ENCODE measurements at places on chromosomes 4 and X. TPM values are rescaled to one million over a fixed set of nuclear protein-coding genes. Genes with fewer than 3 reads are reported as not detected.
A peak's percentile ranks its signal among the peaks of the same experiment; 100 is the strongest.

DNA sequence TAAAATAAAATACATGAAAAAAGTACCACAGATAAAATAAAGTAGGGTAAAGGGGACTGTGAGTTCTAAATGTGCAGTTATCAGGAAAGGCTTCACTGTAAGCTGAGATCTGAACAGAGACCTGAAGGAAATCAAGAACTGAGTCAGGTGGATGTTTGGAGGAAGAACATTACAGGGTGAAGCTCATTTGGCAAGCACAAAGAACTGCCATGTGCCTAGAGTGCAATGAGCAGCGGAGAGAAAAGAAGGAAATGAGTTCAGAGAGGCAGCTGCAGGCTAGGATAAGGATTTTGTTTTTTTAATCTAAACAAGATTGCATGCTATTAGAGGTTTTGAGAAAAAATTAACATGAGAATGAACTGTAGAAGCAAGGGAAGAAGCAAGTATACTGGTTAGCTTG, 373.1 kb downstream of the STPG2 start:
- no peaks in the 10 kb centered on the region for H3K4me1 ChIP-seq
- no peaks in the 10 kb centered on the region for H3K27me3 ChIP-seq
- H3K4me3 ChIP-seq, result no peak overlapping the region
- H3K27ac ChIP-seq, result no peak overlapping the region
- no peak for DNase-seq

GRCh38 chrX:19775830-19776485, 111.4 kb downstream of the SH3KBP1 start:
- H3K4me1 ChIP-seq, result peaks cover 13% of the 10 kb centered on the region
- no peak overlapping the region for H3K4me3 ChIP-seq
- no peak overlapping the region for H3K27ac ChIP-seq
- H3K27me3 ChIP-seq, result no peaks in the 10 kb centered on the region
- DNase-seq, result no peak
- no peaks in the 10 kb centered on the region for H3K36me3 ChIP-seq

The GPR143 gene
- total RNA-seq, result 1.8 TPM

DNA sequence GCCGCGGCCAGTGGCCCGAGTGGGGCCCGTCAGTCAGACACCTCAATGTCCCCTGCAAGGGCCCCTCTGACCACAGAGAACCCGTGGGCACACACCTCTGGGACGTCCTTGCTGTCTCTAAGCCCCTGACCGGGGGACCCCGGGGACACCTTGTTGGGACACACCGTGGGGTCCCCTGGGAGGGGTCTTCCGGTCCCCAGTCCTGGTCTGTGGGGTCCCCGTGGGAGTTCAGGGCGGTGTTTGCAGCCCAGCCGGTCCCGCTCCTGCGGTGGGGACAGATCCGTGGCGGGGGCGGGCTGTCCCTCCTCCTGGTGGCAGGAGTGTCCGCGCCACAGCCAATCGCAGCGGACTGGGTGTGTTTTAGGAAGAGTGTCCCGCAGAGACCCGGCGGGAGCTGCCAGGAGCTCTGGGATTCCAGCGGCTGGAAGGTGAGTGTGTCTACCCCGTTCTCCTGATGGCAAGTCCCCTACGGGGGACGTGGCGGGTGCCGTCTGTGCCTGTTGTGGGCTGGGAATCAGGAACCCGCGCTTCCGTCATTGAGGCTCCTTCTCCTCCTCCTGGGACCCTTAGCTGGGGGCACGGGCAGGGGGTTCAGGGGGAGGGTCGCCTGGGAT, 5.1 kb upstream of the PLCXD1 start:
- H3K4me3 ChIP-seq, result peak overlapping the region; percentile 51
- H3K4me1 ChIP-seq, result peaks cover 11% of the 10 kb centered on the region

The CSAG2 gene
- total RNA-seq, result not detected

DNA sequence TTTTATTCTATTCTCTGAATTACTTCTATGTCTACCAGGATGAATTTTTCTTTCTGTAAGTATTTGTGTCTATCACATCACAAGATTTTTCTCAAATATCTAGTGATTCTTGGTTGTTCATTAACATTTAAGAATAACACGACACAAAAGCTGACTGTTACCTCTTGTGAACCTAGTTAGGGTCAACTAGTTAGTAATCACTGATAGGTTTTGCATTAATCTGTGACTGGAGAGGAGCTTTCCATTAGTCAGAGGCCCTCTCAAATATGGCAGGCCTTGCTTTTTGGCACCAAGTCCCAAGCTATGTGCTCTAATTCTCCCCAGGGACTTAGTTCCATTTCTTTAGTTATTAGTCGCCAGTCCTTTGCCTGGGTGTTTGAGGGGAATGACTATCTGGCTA, 259.2 kb downstream of the CFAP299 start:
- no peak overlapping the region for H3K27ac ChIP-seq
- H3K27me3 ChIP-seq, result no peaks in the 10 kb centered on the region
- H3K36me3 ChIP-seq, result no peaks in the 10 kb centered on the region
- H3K4me1 ChIP-seq, result no peaks in the 10 kb centered on the region
- no peak for DNase-seq
- no peak overlapping the region for H3K4me3 ChIP-seq

The OTC gene
- total RNA-seq, result not detected

The RBPJ gene
- total RNA-seq, result 96.7 TPM

The XIAP gene
- total RNA-seq, result 53.1 TPM

- no peaks in the 10 kb centered on the region for H3K4me1 ChIP-seq
- H3K36me3 ChIP-seq, result no peaks in the 10 kb centered on the region
- no peaks in the 10 kb centered on the region for H3K27me3 ChIP-seq
- H3K27ac ChIP-seq, result no peak overlapping the region
- no peak for DNase-seq
Observed at GRCh38 chr4:81505004-81505598, 33.4 kb upstream of the RASGEF1B start.

DNA sequence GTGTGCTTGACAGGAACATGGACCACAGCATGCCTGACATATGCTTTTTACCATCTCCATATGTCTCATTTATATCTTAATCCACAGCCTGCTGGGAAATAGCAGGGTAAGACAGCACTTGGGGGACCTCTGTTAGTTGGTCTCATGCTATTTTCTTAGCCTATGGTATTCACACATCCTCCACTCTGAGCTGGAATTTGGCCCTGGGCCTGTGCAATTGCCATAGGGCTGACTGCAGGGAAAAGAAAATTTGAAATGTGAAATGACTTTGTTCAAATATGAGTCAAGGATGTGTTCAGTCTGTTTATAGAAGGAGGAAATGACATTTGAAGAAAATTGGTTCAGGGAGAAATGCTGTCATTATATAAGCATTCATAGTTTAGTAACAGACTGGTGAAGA, 9.6 kb upstream of the MAP7D3 start:
- no peak overlapping the region for H3K4me3 ChIP-seq
- no peaks in the 10 kb centered on the region for H3K27me3 ChIP-seq
- peak overlapping the region; percentile 79 for H3K27ac ChIP-seq
- peaks cover 24% of the 10 kb centered on the region for H3K4me1 ChIP-seq
- H3K36me3 ChIP-seq, result no peaks in the 10 kb centered on the region

The ARX gene
- not detected for total RNA-seq

- H3K4me1 ChIP-seq, result peaks cover 34% of the 10 kb centered on the region
- DNase-seq, result peak; percentile 76
- no peaks in the 10 kb centered on the region for H3K27me3 ChIP-seq
- H3K27ac ChIP-seq, result peak overlapping the region; percentile 76
Observed at GRCh38 chr4:168484626-168485025, 4.3 kb upstream of the DDX60L start.

DNA sequence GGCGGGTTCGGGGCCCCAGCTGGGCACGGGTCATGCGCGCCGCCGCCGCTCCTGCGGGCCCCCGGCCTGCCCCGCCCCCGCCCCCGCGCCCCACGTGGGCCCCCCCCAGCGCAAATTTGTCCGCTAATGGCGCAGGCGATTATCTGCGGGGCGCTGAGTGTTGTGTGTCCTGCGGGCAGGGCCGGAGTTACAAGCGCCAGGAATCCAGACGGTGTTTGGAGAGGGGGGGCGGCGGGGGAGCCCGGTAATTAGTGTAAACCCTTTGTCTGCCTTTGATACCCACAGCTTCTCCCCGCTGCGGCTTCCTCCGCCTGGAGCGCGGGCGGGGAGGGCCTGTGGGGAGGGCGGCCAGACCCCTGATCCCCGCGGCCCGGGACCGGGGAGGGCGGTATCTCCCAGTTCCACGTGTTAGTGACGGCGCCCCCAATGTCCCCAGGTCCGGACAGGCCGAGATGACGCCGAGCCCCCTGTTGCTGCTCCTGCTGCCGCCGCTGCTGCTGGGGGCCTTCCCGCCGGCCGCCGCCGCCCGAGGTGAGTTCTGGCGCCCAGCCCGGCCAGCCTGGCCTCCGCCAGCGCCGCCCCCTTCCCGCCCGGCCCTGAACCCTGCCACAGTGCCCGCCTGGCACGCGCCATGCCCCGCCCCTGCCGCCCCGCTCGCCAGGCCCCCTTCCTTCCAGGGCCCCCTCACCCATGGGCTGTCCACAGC, 761 bp downstream of the FGFRL1 start:
- H3K27me3 ChIP-seq, result peaks cover 16% of the 10 kb centered on the region
- H3K4me1 ChIP-seq, result peaks cover 28% of the 10 kb centered on the region
- peak overlapping the region; percentile 58 for H3K4me3 ChIP-seq
- no peaks in the 10 kb centered on the region for H3K36me3 ChIP-seq
- peak; percentile 30 for DNase-seq

GRCh38 chr4:38149997-38150671, 189.9 kb downstream of the PTTG2 start:
- H3K36me3 ChIP-seq, result no peaks in the 10 kb centered on the region
- H3K27ac ChIP-seq, result peak overlapping the region; percentile 70
- DNase-seq, result peak; percentile 95
- H3K27me3 ChIP-seq, result no peaks in the 10 kb centered on the region
- no peak overlapping the region for H3K4me3 ChIP-seq
- H3K4me1 ChIP-seq, result peaks cover 42% of the 10 kb centered on the region

DNA sequence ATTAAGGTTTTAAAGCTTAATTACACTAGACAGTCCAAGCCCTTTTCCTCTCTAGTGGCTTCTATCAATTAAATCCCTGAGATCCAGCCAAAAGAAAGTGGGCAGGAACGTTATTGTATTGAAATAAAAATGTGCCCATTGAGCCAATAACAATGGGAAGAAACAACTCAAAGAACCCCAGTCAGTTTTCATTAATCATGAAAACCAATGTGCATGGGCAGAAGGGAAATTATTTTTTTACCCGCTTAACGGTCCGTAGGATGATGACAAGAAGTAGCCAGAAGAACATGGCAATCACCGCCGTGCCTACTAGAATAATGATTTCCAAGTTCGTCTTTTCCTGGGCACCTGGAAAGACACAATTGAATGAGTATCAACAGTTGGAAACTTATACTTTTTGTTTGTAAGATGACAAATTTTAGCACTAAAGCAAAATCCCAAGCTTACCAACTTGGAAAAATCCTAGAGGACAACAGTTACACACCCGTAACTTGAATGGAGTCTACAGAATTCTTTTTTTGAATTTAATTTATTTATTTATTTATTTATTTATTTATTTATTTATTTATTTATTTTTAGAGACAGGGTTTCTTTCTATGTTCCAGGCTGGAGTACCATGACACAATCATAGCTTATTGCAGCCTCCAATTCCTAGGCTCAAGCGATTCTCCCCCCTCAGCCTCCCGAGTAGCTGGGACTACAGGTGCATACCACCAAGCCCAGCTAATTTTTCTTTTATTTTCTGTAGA, 26.8 kb downstream of the KDR start:
- H3K27ac ChIP-seq, result no peak overlapping the region
- no peak for DNase-seq
- no peaks in the 10 kb centered on the region for H3K27me3 ChIP-seq
- H3K4me3 ChIP-seq, result no peak overlapping the region

DNA sequence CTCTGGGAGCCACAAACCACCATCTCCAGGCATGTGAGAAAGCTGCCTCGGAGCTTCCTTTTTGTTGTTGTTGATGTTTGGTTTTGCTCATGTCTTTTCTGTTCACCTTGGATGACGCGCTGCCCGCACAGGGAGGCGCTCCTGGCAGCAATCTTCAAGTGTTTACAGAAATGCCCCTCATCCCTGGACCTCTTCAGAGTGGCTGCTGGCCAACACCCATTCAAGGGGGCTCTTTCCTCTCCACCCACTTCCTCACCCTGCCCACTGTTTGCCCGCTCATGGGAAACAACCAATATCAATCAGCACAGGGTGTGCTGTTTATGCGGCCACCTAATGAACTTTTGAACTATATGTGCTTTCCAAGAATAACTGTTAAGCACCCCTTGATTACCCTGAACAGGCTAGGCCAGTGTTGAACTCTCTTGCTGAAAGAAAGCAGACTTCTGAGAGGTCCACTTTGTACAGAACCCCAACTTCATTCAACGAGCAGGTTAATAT, 355.1 kb upstream of the CLNK start:
- no peak overlapping the region for H3K4me3 ChIP-seq
- H3K27ac ChIP-seq, result no peak overlapping the region
- H3K36me3 ChIP-seq, result no peaks in the 10 kb centered on the region

The CYTL1 gene
- total RNA-seq, result 9.6 TPM

GRCh38 chr4:99716996-99717395, 59.4 kb upstream of the C4orf54 start:
- H3K4me1 ChIP-seq, result no peaks in the 10 kb centered on the region
- no peaks in the 10 kb centered on the region for H3K36me3 ChIP-seq
- H3K4me3 ChIP-seq, result no peak overlapping the region
- no peaks in the 10 kb centered on the region for H3K27me3 ChIP-seq
- no peak overlapping the region for H3K27ac ChIP-seq

The PHOX2B gene
- total RNA-seq, result not detected

DNA sequence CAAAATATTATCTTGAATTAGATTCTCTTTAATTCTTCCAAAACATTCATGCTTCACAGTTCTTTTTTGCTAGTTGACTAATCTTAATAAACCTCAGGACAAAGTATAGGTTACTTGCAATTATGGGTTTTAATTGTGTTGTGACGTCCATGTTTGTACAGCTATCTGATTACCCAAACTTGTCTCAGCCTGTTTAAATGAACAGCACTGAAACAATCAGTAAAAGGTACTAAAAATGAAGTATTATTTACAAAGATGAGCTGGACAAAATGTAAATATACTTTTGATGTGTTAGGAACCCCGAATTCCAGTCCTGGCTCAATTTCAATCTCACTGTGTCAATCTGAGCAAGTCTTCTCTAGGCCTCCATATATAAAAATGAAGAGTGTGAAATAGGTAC, 57.4 kb upstream of the SLC6A14 start:
- no peaks in the 10 kb centered on the region for H3K36me3 ChIP-seq
- no peak for DNase-seq
- H3K27me3 ChIP-seq, result no peaks in the 10 kb centered on the region
- H3K4me3 ChIP-seq, result no peak overlapping the region

- no peak overlapping the region for H3K27ac ChIP-seq
- H3K4me1 ChIP-seq, result no peaks in the 10 kb centered on the region
- H3K27me3 ChIP-seq, result no peaks in the 10 kb centered on the region
- no peak overlapping the region for H3K4me3 ChIP-seq
- no peaks in the 10 kb centered on the region for H3K36me3 ChIP-seq
Observed at GRCh38 chrX:15116900-15117299, 153.0 kb downstream of the ASB9 start.

The UGT8 gene
- 7.7 TPM for total RNA-seq

DNA sequence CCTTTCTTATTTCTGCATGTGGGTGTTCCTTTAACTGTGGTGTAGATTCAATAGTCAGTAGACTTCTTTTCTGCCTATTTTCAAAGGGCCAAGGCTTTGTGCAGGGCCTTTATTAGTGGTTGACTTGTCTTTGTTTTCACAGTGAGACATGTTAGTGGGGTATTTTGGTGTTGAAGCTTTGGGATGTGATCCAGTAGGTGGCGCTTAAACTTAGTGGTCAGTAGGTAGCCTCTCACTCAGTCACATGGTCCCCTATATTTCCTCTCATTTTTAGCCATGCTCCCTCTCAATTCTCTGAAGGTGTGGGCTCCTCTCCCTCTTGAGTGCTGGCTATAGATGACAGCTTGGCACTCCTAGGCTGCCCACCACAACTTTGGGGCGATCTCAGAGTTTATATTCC, 23.4 kb upstream of the SLC10A7 start:
- no peak overlapping the region for H3K4me3 ChIP-seq
- no peaks in the 10 kb centered on the region for H3K36me3 ChIP-seq
- H3K27ac ChIP-seq, result no peak overlapping the region
- H3K4me1 ChIP-seq, result no peaks in the 10 kb centered on the region
- H3K27me3 ChIP-seq, result peaks cover 2% of the 10 kb centered on the region
- no peak for DNase-seq

The PDGFRA gene
- total RNA-seq, result 9.2 TPM
